Spleen (tissue), 13 donors: ENCODE measurements at places on chromosomes 16 and 17. TPM values are rescaled to one million over a fixed set of nuclear protein-coding genes. Genes with fewer than 3 reads are reported as not detected.

CBX8 gene
- 3.6 TPM for total RNA-seq

DNA sequence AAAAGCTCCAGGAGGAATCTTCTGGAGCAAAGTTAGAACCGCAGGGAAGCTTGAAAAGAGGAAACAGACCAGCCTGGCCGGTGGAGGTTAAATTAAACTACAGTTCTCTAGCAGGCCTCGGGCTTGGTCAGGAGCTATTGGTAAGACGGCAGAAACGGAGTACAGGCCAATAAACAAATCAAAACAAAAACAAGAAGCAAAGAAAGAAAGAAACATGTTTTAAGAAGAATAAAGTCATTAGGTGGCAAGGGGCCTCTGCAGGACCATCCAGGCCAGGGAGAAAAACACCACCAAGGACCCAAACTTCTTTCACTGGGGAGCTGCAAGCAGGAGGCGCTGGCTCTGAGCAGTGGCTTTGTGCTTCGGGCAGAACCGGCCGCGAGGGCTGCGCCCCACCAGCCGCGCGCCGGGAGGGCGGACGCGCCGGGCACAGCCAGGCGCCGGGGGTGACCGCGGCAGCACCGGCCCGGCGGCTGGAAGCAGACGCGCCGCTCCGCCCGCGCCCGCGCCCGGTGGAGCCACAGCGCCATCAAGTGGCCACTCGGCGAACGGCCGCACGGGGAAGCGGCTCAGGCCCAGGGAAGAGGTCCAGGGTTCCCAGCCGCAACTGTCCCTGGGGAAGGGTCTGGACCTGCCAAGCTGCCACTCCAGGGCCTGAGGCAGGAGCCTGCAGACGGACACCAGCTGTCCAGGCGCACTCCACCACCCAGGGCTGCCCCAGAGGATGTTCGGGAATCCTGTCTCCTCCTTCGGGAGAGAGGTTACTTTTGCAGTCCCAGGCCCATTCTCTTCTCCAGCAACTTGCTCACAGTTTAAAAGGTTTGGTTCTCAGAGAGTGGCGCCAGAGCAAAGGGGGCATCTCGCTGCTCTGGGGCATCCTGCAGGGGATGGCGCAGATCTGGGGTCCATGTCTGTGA lies 419.4 kb downstream of the SOX9 start:
- H3K27me3 ChIP-seq = no peaks in the 10 kb centered on the region
- peak; percentile 88 for DNase-seq
- no peak overlapping the region for H3K27ac ChIP-seq
- no peak overlapping the region for H3K4me3 ChIP-seq

- H3K36me3 ChIP-seq = no peaks in the 10 kb centered on the region
- peaks cover 8% of the 10 kb centered on the region for H3K4me1 ChIP-seq
- H3K4me3 ChIP-seq = no peak overlapping the region
- no peak for DNase-seq
Measured at GRCh38 chr16:57355898-57356414, 2.6 kb upstream of the CCL22 start.

- peaks cover 10% of the 10 kb centered on the region for H3K4me1 ChIP-seq
- DNase-seq = no peak
- H3K27me3 ChIP-seq = peaks cover 57% of the 10 kb centered on the region
- H3K27ac ChIP-seq = no peak overlapping the region
- H3K36me3 ChIP-seq = no peaks in the 10 kb centered on the region
Measured at GRCh38 chr16:31568577-31569359, 41.1 kb downstream of the AHSP start.

GRCh38 chr17:60390925-60391470 lies 935 bp downstream of the USP32 start:
- H3K27ac ChIP-seq = peak overlapping the region; percentile 98
- peaks cover 79% of the 10 kb centered on the region for H3K4me1 ChIP-seq
- DNase-seq = peak; percentile 80
- no peaks in the 10 kb centered on the region for H3K36me3 ChIP-seq
- no peaks in the 10 kb centered on the region for H3K27me3 ChIP-seq
- peak overlapping the region; percentile 84 for H3K4me3 ChIP-seq

TMEM204 gene
- total RNA-seq = 40.4 TPM

GRCh38 chr16:17835118-17835876 lies 364.5 kb upstream of the XYLT1 start:
- no peak overlapping the region for H3K4me3 ChIP-seq
- no peaks in the 10 kb centered on the region for H3K4me1 ChIP-seq
- H3K27me3 ChIP-seq = no peaks in the 10 kb centered on the region
- H3K36me3 ChIP-seq = no peaks in the 10 kb centered on the region
- no peak overlapping the region for H3K27ac ChIP-seq

- peaks cover 75% of the 10 kb centered on the region for H3K4me1 ChIP-seq
- DNase-seq = peak; percentile 92
- peak overlapping the region; percentile 75 for H3K4me3 ChIP-seq
- H3K27ac ChIP-seq = peak overlapping the region; percentile 87
- H3K36me3 ChIP-seq = no peaks in the 10 kb centered on the region
Measured at GRCh38 chr17:75876190-75876937, 2.0 kb downstream of the TRIM47 start.

- H3K27ac ChIP-seq = no peak overlapping the region
- DNase-seq = no peak
- H3K4me1 ChIP-seq = no peaks in the 10 kb centered on the region
- no peaks in the 10 kb centered on the region for H3K36me3 ChIP-seq
- peaks cover 6% of the 10 kb centered on the region for H3K27me3 ChIP-seq
Measured at GRCh38 chr16:55647798-55648197, 8.0 kb upstream of the SLC6A2 start.

GRCh38 chr16:75566040-75566757 lies at the start of gene GABARAPL2:
Gene GABARAPL2 (plus strand): TSS chr16:75566379. CDS start chr16:75566487, 108 bp downstream.
- H3K27ac ChIP-seq = peak within 1 kb of the TSS; percentile 83
- H3K4me3 ChIP-seq = peak within 1 kb of the TSS; percentile 78
- H3K36me3 ChIP-seq = peaks cover 38% of the 10 kb centered on the region
- no peaks in the 10 kb centered on the region for H3K27me3 ChIP-seq
- DNase-seq = peak; percentile 97

DNA sequence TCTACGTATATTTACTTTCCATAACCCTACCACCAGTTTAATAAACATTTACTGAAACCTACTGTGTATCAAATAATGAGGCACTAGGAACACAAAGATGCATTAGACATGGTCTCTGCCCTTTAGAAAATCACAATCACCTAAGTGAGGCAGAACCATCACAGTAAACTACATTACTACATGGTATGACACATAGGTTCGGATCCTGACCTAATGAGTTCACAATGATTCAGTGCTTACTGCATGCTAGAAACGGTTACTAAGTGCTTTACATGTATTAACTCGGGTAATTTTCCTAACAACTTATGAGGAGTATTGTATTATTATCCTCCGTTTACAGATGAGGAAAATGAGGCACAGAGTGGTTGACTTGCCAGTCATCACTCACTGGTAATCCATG lies 5.2 kb upstream of the SYNRG start:
- H3K27me3 ChIP-seq = no peaks in the 10 kb centered on the region
- no peak for DNase-seq

DNA sequence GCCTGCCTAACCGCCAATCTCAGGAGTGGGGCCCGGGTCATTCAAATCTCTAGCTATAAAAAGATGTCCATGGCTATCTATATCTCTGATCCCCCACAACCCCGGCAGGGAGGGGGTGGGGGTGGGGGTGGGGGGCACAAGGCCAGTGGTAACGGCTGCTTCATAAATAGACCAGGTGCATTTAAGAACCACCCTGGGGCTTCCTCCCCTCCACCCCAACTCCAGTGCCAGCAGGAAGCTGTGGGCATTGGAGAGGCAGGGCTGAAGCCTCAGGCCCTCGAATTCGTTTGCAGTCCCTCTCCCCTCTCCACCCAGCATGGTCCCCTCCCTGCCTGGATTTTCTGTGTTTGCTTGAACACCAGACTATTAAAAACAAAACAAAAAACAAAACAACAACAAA lies 56.0 kb downstream of the RAP1GAP2 start:
- H3K4me3 ChIP-seq = peak overlapping the region; percentile 74
- H3K27me3 ChIP-seq = peaks cover 45% of the 10 kb centered on the region
- peaks cover 58% of the 10 kb centered on the region for H3K4me1 ChIP-seq
- no peak overlapping the region for H3K27ac ChIP-seq
- DNase-seq = no peak

CX3CL1 gene
- 1.6 TPM for total RNA-seq

SPATA32 gene
- not detected for total RNA-seq

DNA sequence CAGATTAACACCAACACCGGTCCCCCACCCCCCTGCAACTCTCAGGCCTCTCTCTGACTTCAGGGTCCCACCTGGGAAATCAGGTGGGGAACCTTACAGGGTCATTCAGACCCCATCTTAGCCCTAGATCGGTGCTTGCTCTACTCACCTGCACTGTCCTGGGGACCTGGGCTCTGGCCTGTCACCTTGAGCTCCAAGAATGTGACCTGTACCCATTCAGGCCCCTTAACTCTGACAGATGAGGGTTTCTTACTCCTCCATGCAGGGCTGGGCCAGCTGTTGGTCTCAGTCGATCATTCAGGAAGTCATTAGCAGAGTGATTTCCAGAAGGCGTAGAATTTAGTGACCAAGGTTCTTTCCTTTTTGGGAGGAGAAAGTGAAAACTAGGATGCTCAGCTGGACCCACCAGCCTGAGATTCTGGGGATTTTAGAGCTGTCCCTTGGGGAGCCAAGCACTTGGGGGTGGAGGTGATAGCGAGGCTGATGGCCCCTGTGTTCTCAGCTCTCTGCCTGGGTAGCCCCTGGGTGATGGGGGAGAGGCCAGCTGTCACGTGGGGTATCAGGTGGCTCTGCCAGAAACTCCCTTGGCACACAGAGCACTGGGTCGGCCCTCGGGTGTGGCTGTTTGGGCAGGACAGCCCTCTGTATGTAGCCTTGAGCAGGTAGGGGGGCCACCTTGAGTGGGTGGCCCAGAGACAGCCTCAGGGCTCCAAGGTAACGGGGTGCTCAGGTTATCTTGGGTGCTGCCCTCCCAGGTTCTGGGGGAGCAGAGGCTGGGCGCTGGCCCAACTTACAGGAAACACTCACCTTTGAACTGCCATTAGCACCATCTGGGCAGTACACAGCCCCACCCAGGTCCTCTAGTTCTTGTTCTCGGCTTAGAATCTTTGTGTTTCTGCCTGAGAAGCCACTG lies 724 bp downstream of the MVP start:
- peaks cover 9% of the 10 kb centered on the region for H3K36me3 ChIP-seq
- H3K27me3 ChIP-seq = no peaks in the 10 kb centered on the region
- DNase-seq = peak; percentile 90
- peaks cover 57% of the 10 kb centered on the region for H3K4me1 ChIP-seq

DNA sequence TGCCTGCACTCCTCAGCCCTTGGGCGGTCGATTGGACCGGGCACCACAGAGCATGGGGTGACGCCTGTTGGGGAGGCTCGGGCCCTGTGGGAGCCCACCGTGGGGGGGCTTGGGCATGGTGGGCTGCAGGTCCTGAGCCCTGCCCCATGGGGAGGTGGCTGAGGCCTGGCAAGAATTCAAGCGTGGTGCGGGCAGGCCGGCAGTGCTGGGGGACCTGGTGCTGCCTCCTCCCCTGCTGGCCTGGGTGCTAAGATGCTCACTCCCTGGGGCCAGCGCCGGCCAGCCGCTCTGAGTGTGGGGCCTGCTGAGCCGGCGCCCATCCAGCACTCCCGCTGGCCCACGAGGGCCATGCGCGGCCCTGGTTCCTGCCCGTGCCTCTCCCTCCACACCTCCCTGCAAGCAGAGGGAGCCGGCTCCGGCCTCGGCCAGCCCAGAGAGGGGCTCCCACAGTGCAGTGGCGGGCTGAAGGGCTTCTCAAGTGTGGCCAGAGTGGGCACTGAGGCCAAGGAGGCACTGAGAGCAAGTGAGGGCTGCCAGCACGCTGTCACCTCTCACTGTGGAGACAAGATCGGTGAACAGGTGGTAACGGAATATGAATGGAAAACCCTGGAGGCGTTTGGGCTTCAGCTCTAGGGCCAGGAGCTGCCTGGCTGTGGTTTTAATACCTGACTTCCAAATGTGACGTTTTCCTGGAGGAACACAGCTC lies 28.5 kb downstream of the ST6GALNAC1 start:
- H3K27me3 ChIP-seq = no peaks in the 10 kb centered on the region
- no peak overlapping the region for H3K4me3 ChIP-seq
- H3K4me1 ChIP-seq = no peaks in the 10 kb centered on the region

DNA sequence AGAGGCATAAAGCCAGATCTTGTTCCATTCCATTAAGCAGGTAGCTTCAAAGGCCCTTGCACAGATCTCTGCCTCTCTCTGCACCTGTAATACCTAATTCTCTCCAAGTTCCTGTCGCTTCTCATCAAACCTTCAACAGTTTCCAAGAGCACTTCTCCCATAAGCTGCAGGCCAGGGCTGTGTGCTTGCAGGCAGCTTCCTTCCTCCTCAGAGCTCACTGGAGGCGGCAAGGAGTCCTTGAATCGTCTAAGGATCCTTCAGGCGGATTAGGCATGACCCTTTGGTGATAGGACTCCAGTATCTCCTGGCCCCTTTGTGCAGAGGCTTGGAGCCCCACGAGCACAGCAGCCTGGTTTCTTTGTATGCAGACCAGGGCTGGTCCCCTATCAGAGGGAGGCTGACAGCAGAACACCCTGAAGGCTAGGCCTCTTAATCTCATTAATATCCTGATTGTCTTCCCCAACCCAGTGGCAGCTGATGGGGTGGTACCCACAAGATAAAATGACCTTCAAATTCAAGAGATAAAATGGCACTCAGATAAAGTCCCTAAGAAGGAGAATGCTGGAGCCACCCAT lies 19.8 kb downstream of the HNF1B start:
- H3K27ac ChIP-seq = no peak overlapping the region
- no peak overlapping the region for H3K4me3 ChIP-seq
- no peaks in the 10 kb centered on the region for H3K4me1 ChIP-seq
- peaks cover 7% of the 10 kb centered on the region for H3K27me3 ChIP-seq

- H3K27ac ChIP-seq = no peak overlapping the region
- H3K27me3 ChIP-seq = no peaks in the 10 kb centered on the region
- no peak overlapping the region for H3K4me3 ChIP-seq
Measured at GRCh38 chr17:6084311-6085161, 14.4 kb downstream of the WSCD1 start.
